ENCODE measurements at places on chromosomes 12 and 14.

DNA sequence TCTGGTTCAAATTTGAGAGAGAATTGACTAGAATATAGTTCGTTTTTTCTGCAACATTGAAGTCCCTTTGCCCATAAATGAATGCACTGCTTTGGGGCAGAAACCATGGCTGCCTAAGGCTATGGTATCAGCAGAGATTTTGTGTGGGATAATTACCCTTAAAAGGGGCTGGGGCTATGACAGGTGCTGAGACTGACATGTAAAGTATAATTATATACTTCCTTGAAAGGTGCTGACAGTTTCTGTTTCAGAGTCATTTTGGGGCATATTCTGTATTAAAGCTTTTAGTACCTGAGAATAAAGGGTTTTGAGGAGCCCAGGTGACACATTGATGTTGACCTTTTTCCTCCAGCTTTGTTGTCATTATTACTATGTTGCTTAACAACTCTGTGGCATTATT is 150.3 kb upstream of the PTPRQ start:
- no peak for DNase-seq

- DNase-seq = no peak
Observed at GRCh38 chr12:88957358-88957757, 377.1 kb upstream of the KITLG start.

GRCh38 chr14:51442513-51443175 is 202.6 kb downstream of the TMX1 start:
- DNase-seq = no peak

- no peak for DNase-seq
Observed at GRCh38 chr12:94150240-94151121, 2.1 kb downstream of the PLXNC1 start.

DNA sequence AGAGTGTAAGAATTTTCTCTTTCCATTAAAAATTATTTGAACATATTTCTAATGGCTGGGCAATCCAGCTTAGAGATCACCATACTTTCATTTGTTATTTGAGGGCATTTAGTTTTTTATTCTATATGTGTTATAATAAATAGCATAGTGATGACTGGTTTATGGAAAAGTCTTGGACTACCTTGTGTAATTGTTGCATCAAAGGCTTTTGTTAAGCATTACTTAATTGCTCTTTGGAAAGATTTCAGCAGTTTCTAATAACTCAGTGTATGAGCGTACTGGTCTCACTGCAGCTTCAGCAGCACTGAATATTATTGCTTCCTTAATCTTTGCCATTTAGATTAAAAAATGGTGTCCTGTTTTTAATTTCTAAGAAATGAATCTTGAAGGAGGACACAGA is 22.8 kb downstream of the TMEM19 start:
- DNase-seq = no peak

DNA sequence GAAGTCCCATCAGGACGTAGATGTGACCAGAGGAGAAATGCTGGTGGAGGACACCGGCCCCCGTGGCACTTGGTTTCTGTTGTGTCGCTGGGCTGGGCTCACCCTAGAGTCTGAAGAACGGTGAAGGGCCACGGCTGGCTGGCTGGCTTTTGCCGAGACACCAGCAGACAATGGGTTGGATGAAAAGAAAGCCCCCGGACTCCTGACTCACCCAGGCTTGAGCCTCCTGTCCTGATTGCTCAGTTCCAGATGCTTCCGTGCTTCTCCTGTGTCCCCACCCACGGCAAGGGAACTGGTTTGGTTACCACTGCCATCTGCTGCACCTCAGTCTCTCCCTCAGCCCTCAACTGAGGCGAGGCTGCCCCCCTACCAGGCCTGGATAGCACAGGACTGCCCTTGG is 10.4 kb upstream of the ENDOU start:
- DNase-seq = no peak

GRCh38 chr12:69661386-69661785 is 37.7 kb downstream of the BEST3 start:
- DNase-seq = no peak

GRCh38 chr14:92930737-92931602 is 8.0 kb downstream of the CHGA start:
- no peak for DNase-seq

DNA sequence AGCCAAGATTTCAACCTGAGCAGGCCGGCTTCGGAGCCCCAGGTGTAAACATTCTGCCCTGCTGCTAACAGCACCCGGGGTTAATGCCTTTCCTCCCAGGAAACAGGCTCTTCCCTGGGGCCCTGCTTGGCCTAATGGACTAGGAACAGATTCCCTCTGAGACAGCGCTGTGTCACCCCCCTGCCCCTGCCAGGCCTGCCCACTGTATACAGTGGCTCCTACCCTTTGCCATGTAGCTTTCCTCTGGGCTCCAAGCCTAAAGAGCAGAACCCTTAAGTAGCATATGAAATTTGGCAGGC is 28.3 kb upstream of the BCDIN3D start:
- no peak for DNase-seq

DNA sequence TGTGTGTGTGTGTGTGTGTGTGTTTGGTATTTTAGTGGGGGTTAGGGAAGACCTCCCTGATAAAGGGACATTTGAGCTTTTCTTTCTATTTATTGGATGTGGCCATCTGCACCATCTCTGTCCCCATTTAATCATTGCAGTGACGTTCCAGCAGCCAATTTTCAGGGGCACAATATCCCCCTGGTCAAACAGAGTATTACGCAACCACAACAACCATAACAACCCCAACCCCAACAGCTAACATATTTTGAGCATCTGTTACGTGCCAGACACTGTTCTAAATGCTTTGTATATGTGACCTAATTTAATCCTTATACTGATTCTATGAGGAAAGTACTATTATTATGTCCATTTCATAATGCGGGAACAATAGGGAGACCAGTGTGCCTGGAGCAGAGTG is 87.4 kb downstream of the TTC8 start:
- no peak for DNase-seq

GRCh38 chr14:22337521-22337920 is 251.5 kb downstream of the DAD1 start:
- DNase-seq = no peak
